ENCODE measurements at places on chromosomes 7 and 10.

DNA sequence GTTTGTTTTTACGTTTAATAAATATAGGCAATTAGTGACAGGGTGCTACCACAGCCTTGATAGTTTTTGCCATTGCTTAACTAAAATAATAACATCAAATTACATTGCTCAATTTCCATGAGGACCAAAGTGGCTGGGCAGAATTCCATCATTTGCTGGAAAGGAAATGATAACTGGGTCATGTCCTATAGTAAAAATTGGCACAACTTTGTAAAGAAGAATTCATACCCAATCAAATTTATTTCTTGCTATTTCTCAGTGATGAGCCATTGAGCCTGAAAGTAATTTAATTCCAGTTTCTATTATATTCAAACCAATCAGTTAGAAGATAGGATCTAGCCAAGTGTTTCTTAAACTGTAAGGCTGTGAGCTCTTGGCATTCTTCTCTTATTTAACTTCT is 102.2 kb upstream of the CTTNBP2 start:
- no peak for DNase-seq

GRCh38 chr10:89343089-89343767 is 15.4 kb downstream of the IFIT3 start:
- DNase-seq: no peak

DNA sequence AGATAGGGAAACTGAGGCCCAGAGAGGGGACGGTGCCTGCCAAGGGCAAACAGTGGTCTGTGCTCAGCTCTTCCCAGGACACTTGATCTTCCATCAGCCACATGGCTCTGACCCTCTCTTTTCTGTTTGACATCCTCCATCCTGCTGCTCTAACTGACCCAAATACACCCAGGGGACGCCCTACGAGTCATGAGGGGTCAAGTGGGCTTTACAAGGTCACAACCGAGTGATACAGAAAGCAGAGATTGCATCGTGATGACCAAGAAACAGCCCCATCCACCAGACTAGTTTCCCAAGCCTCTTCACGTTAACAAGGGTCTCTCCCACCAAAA is 131.2 kb upstream of the UNC5B start:
- DNase-seq: no peak

GRCh38 chr10:122441961-122442360 is 12.5 kb upstream of the ARMS2 start:
- DNase-seq: no peak

DNA sequence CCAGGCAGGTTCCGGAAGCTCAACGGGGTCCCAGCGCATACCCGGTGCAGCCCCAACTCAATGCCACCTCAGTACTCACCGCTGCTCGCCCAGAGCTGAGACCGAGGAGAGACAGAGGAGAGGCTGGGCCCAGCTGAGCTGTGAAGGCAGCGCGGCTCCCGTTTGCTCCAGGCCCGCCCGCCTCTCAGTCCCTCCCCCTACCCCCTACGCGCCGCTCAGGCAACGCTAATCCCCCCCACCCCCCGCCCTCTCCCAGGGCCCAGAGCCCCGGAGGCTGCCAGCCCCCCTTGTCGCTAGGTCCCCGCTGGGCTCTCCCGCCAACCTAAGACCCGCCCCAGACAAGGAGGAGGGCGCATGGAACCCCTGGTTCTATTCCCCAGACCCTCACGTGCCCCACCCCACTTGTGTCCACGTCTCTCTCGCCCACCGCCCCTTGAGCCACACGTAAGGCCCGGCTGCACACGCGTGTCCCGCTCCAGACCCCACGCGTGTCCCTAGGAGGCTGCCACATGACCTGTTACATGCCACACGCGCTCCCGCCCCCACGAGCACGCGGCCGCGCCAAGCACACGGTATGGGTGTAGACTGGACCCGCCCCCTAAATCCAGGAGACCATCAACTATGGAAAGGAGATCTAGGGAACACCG is at the start of gene PSD:
Gene PSD, minus strand, starts transcription at position 164 of the 647 bp plus-strand sequence. CDS start 1,747 bp downstream, outside the sequence.
- DNase-seq: no peak

GRCh38 chr7:125046767-125047166 is 117.1 kb upstream of the POT1 start:
- no peak for DNase-seq

GRCh38 chr10:99524736-99525380 is 7.9 kb upstream of the NKX2-3 start:
- no peak for DNase-seq

DNA sequence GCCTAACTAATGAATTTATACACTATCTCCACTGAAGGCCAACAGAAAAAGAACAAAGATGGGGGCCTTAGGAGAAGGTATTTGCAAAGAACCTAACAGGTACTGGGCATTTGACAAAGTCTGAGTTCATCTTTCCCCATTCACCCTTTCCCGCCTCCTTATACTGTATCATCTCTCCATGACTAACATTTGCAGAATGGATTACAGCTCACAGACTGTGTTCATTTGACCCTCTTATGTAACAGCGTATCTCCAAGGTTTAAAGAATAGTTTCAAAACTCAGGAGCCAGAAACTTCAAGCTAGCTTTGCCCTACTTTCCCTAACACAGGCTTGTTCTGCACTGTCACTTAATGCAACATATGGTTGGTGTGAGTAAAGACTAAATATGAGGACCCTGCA is 238.7 kb upstream of the CELF2 start:
- no peak for DNase-seq

DNA sequence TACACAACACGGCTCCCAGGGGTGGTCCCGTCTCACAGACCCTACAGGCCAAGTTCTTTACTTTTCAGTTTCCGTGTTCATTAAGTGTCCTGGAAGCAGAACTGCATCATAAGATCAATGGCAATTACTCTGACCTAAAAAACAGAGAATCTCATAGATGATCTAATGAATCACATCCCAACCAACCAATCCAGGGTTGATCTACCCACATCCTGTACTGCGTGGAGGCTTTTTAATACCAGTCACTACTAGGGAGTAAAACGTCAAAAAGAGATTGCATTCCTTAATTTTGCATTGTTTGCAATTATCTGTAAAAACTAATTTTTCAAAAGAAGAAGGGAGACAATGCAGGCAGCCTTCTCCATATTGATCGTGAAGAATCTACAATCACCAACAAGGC is 72.6 kb downstream of the PARD3 start:
- no peak for DNase-seq

GRCh38 chr7:24110056-24110455 is 173.9 kb upstream of the NPY start:
- DNase-seq: no peak

DNA sequence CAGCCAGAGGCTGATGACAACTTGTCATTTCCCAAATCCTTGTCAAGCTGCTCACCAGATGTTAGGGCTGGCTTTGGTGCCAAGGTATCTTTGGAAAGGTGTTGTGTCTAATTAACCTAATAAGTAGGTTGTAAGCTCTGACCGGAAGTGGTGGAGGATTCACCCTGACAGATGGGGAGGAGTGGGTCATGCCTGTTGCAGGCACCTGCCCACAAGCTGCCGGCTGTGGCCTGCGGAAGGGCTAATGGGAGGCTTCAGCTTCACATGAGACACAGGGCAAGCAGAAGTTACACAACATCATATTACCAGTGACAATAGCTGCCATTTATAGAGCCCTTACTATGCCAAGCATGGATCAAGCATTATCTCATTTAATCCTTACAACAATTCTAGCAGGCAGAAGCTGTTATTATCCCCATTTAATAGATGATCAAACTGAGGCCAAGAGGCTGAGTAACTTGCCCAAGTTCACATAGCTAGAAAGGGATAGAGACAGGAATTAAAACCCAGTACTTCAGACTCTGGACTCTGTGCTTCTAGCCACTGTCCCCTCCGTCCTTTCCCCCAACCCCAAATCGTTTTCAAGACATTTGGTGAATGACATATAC is 63.1 kb upstream of the DUSP5 start:
- peak; percentile 20 for DNase-seq

DNA sequence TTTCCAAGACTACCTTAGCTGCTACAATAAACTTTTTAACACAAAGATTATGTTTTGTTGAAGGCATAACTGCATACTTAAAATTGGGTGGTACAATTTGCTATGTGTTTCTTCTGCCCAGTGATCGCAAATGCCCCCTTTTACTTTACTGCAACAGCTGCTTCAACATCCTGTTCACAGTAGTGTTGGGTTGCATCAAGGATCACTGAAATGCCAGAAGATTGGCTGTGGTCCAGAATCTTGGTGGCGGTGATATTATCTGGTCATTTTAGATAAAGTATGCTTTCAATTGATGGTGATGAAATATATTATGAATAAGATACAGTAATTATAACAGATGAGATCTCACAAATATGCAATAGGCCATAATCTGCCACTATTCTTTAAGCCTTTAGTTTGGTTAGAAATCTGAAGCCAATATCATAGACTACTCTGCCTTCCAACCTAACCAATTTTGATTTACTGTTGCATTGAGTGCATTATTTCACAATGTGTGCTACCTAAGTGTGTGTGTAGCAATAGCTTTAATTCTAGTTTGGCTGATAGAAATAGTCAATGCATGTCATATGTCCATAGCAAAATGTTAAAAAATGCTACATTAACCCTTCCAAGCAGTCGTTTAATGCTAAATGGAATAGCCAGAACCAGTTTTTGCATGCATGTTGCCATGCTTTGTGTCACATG is 29.8 kb upstream of the ING3 start:
- DNase-seq: no peak

- no peak for DNase-seq
Measured at GRCh38 chr7:83562960-83563359, 86.0 kb downstream of the SEMA3E start.

GRCh38 chr7:14639801-14640200 is 262.8 kb downstream of the DGKB start:
- no peak for DNase-seq

DNA sequence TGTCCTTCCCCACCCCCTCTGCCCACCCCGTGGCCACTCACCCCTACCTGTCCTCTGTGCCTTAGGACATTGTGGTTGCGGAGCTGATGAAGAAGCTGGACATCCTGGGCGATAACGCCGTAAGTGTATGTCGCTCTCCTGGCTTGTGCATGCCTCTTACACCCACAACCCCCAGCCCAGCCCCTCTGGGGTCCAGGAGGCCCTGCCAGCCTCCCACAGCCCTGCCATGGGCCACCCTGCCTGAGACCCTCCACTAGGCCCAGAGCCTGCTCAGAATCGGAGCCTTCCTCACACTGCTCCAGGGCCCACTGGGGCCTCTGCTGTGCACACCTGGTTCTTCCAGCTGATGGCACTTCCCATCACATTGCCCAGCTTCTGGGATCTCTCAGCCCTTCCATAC is 36.8 kb upstream of the DPYSL4 start:
- no peak for DNase-seq
